GM23248 (cell line): ENCODE measurements at places on chromosomes 2 and 18.

GRCh38 chr2:72915907-72916742 lies 1.2 kb upstream of the EMX1 start:
- peak; percentile 54 for DNase-seq

GRCh38 chr2:237161189-237161588 lies 75.5 kb downstream of the COPS8 start:
- DNase-seq = peak; percentile 30

DNA sequence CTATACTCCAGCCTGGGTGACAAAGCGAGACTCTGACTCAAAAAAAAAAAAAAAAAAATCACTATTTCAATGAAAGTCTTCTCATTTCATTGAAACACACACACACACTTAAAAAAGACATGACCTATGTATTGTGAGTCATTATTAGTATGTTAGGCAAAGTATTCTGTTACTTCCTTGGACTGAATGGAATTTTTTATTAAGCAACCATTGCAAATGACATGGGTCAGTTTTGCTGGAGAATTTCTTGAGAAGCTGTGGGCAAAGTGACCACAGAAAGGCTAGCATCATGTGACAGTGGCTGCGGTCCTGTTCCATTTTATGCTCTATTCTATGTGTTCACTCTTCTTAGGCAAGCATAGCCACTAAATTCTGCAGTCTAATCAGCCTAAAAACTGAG lies 695.7 kb downstream of the TDRD15 start:
- no peak for DNase-seq

DNA sequence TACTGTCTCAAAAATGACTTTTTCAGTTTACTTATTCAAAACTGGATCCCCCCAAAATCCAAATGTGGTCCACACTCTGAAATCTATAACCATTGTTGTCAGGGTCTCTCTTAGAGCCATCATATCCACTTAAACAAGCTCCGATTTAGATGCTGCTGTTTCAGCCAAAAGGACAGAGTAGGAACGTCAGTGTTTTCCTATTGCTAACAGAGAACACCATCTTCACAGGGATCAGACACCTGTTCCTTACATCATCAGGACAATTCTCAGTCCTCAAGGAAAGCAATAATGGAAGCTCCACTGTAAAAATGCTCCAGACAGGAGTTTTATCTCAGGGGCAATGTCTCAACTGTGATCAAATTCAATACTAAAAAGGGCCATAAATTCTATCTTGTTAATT lies 155.4 kb downstream of the STK39 start:
- no peak for DNase-seq

GRCh38 chr2:169002161-169002738 lies 28.9 kb downstream of the ABCB11 start:
- DNase-seq = no peak

GRCh38 chr18:57951999-57952774 lies 91.8 kb upstream of the NEDD4L start:
- DNase-seq = no peak

GRCh38 chr2:86142436-86143257 lies 36.6 kb downstream of the PTCD3 start:
- DNase-seq = no peak

DNA sequence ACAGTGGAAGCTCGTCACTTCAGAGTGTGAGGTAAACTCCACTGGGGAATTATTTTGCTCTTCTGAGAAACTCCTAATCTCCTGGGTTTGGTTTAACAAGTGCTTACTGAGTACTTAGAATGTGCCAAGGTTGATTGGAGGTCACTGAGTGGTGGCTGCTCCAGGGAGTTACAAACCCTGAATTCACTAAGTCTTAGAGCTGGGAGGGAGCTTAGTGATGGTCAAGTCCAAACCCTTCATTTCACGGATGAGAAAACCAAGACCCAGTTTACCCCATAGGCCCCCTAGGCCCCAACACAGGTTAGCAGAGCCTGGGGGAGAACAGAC lies 52.0 kb downstream of the SLC4A5 start:
- DNase-seq = no peak

GRCh38 chr2:55901941-55902340 lies 21.6 kb downstream of the EFEMP1 start:
- DNase-seq = no peak

GRCh38 chr2:120134263-120134662 lies 88.9 kb downstream of the TMEM185B start:
- peak; percentile 95 for DNase-seq

GRCh38 chr2:75342504-75343175 lies 143.3 kb upstream of the TACR1 start:
- DNase-seq = no peak

DNA sequence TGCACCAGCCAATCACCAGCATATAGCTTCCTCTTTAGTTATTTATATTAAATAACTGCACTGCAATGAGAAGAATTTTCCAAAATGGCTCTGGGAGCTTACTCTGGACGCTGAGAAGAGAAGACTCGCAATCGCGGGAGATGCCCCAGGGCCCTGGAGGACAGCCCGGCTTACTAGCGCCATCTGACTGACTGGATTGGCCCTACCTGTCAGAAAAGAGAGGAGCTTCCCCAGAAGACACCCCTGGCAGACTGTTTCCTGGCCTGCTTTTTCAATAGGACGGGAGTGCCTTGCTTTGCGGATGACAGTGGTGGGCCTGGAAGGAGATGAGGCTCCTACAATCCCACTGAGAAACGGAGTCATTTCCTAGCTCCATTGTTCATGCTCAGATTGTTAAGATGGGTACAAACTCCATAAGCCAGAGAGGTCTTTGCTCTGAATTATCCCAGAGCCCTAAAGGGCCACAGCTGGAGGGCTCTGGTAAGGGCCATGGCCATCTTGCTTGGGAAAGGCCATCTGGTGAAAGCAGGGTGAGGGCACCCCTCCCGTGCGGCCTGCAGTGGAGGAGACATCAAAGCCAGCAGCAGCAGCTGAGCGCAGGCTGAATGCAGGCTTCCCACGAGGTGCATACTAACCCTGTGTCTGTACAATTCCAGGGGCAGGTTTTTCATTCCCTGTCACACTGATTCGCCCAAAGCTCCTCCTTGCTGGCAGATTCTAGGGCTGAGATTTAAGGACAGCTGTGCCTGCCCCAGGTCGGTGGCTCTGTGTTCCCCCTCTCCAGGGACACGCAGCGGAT lies 92.1 kb downstream of the GALR1 start:
- DNase-seq = no peak
